Activated T-cell treated with anti-CD3 and anti-CD28 coated beads for 48 hours (primary cell): ENCODE measurements at places on chromosomes 2 and 18.

DNA sequence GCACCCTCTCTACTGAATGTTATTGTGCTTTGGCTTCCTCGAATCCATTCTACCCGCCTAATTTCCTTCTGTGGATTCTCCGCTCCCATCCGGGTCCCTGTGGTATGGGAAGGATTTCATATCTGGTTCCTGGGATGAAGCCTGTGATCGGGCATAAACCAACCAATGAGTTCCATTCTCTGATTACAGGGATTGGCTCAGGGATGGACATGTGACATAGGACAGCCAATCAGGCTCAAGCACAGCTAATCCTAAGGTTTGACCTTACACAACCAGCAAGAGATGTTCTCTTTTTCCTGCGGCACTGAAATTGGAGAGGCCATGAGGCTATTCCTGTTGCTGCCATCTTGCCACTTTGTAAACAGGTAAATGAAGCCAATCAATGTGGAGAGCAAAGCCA is 168.1 kb upstream of the SMAD2 start:
- no peak for DNase-seq

DNA sequence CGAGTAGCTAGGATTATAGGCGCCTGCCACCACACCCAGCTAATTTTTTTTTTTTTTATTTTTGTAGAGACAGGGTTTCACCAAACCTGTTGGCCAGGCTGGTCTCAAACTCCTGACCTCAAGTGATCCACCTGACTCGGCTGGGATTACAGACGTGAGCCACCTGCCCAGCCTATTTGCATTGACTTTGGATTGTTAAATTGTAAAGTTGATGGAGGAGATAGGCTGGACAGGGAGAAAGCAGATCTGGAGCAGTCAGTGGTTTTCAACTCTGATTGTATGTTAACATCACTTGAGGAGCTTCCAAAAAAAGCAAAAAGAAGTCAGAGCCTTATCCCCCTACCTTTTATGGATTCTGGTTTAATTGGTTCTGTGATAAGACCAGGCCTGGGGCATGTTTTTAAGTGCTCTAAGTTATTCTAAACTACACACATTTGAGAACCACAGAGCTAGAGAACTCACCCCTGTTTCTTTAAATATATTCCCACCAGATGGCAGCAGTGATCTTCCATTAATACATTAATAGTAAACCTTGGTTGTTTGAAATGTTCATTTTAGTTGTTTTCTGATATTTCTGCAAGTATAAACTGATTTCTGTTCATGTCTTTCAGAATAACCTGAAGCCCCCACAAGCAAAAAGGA is 7.5 kb downstream of the C2orf49 start:
- no peak for DNase-seq

- DNase-seq = no peak
These were observed 462.7 kb upstream of the CDH20 start for GRCh38 chr18:60870261-60871153.

DNA sequence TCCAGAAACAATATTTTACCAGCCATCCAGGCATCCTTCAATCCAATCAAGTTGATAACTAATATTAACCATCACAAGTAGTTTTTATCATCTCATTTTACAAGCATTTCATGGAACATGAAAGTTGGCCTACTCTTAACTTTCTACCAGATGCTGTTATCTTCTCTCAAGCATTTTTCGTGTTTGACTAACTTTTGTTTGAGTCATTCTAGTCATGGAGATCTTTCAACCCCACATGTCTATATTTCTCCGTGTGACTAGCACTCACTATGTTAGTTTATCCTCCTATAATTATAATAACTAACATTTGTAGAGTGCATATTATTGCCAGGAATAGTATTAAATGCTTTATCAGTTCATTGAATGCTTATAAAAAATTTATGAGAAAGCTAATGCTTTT is 307.0 kb upstream of the CWC22 start:
- no peak for DNase-seq

DNA sequence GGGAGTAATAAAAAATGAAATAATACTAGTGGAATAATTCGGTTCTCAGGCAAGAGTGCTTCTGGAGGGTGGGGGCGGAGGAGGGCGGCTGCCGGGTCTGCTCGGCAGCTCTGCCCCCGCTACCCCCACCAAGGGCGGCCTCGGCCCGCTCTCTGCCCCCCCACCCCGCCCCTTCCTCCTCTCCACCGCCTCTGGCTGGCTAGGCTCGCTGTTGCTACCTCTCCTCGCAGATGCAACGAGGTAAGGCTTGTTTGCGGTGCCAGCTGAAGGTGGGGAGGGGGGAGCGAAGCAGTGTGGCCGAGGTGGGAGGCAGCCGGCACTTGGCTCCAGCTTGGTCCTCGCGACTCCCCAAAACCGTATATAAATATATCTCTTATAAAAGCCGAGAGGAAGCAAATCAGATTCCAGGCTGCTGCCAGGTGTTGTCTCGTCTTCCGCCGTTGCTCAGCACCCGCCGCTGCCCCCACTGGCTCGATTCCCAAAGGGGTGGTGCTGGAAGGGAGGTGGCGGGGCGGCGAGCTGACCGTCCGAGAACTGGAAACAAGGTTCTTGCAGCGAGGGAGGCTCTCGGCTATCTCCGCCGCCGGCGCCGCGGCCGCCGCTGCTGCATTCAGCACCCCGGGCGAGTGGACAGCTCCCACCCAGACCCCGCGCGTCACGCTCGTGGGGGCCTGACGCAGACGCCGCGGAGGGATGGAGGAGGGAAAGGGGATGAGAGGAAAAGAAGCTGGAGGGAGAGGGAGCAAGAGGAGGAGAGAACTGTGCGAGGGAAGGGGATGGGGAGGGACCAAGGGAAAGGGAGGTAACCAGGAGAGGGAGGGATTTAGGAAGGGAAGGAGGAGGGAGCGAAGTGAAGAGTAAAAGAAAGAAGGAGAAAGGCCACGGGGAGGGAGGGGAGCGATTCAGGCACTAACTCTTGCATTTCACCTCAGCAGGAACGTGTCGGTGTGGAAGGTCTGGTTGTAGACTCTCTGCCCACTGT is at the start of gene MARCHF4:
Gene MARCHF4, minus strand, starts transcription at position 763 of the 982 bp plus-strand sequence. CDS start 2,223 bp downstream, outside the sequence.
- DNase-seq = peak; percentile 62

DNA sequence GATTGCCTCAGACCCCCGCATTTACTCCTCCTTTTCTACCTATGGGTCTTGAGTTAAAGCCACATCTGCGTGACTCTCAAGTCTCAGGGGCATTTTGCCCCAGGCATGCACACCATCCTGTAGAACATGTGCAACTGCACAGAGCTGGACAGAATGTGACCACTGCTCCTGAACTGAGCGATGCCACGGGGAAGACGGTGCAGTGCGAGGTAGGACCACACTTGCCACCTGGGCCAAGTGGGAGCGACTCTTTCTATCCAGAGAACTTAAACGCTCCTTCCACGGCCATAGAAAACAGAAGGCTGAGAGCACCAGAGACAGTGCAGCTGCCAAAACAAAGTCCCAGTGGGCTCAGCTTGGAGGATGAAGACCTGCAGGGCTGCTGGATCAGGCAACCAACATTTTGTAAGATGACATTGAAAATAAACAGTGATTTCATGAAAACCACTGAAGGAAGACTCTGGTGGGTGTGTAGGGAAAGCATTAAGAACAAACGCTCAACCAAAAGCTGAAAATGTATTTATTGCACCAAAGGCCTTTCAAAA is 149.0 kb upstream of the HDAC4 start:
- no peak for DNase-seq

DNA sequence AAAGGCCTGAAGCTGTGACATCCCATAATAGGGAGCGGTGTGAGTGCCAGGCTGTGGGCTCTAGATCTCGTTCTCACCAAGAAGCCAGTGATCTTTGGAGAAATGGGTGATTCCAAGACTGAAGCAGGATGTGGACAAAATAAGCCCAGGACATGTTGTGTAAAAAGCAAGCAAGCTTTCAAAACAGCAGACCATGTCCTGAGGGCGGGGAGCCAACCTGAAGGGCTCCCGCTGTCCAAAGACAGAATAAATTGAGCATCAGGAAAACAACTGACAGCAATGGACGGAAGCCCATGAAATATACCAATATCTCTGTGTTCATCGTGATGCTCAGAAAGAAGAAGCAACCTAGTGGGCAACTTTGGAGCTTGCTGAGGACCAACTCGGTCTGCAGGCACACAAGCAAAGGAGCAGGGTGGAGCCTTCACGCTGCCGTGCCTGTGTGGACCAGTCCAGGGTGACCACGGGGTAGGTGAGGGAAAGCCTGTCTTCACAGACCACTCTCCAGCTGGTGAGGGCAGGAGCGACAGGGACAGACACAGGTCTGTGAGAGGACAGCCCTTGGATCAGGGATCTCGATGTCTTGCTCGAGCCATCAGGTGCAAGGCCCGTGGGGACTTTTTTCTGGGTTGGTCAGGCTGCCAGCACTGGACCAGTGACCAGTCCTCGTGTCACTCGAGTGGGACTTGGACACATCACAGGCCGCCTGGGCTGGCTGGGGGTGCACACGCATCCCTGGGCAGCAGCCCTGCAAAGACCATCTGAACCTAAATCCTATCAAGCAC is 21.5 kb downstream of the MTERF4 start:
- DNase-seq = no peak

DNA sequence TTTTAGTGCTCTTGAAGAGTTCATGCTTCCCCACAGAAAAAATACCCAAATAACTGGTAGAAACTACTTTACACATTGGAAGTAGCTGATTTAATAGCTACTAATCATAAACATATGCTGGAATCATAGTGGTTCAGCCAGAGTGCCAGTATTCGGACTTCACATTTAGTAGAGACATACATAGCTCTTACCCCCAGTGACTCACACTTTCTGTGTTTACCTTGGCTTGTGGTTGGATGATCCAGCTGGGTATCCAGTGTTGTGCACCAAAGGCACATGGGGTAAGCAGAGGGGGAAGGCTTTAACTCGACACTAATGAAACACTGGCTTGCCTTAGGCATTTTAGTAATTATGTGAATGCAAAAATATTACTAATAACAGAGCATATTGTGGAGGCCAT is 18.1 kb downstream of the ARHGAP28 start:
- no peak for DNase-seq

- no peak for DNase-seq
These were observed 177.7 kb downstream of the PIEZO2 start for GRCh38 chr18:10971717-10972116.

DNA sequence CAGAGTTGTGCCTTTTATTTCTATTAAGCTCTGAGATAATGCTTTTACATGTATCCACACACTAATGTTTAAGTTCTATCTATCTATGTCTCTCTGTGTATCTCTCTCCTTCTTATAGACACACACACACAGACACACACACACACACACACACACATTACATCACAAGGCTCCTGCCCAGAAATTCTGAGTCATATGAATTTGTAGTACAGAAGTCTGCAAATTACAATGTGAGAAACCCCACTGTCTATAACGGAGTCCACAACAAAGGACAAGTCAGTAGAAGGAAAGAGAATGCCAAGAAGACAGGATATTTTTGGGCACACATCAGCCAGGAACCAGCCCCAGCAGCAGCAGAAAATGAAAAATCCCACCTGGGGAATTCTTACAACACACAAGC is 142.4 kb downstream of the EN1 start:
- DNase-seq = no peak

- no peak for DNase-seq
These were observed 113.0 kb downstream of the CRIM1 start for GRCh38 chr2:36468463-36469105.

GRCh38 chr2:2263196-2263829 is 67.8 kb downstream of the MYT1L start:
- DNase-seq = no peak

DNA sequence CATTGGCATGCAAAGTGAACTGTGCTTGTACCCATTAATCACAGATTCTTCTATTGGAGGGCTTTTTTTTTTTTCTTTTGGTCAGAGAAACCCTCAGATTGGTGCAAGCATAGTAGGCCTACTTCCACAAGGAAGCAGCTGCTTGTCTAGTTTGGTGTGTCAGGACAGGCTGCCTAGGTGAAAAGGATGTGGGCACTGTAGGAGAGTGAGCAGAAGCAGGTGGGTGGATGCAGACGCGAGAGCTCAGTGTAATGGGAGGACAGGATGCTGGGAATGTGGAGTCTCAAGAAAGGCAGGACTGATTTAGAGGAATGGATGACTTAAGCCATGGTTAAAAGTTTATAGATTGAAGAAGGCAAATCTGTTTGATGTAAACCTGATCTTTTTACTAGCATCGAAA is 3.1 kb downstream of the ELP2 start:
- DNase-seq = no peak

GRCh38 chr2:37670378-37671008 is 949 bp downstream of the CDC42EP3 start:
- no peak for DNase-seq

- no peak for DNase-seq
These were observed 82.6 kb downstream of the POU3F3 start for GRCh38 chr2:104936527-104936926.

- no peak for DNase-seq
These were observed 236.1 kb downstream of the VAPA start for GRCh38 chr18:10149768-10150556.

DNA sequence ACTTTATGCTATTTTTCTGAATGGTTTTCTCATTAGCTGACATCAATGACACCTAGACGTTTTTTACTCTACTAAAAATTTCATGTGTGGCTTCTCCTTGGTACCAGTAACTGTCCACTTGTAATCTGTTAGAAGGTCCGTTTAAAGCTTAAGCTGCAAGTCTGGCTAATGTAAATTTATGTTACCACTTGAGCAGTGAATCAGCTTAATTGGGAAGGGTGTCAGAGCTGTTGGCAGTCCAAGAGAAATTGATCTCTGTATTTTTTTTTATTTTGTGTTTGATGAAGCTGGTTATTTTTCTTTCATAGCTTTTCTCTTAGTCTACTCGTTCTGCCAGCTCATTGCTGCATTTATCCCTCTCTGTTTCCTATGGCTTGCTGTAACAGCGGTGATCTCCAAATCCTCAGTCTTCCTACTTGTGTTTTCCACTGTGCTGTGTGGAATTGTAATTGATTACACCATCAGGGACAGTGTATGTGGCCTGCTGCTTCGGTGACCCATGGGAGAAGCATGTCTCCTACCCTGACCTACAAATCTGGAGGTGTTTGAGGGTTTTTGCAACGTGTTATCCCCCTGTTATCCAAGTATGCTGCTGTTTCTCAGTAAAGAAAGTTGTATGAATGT is 724.2 kb upstream of the REG3G start:
- no peak for DNase-seq

DNA sequence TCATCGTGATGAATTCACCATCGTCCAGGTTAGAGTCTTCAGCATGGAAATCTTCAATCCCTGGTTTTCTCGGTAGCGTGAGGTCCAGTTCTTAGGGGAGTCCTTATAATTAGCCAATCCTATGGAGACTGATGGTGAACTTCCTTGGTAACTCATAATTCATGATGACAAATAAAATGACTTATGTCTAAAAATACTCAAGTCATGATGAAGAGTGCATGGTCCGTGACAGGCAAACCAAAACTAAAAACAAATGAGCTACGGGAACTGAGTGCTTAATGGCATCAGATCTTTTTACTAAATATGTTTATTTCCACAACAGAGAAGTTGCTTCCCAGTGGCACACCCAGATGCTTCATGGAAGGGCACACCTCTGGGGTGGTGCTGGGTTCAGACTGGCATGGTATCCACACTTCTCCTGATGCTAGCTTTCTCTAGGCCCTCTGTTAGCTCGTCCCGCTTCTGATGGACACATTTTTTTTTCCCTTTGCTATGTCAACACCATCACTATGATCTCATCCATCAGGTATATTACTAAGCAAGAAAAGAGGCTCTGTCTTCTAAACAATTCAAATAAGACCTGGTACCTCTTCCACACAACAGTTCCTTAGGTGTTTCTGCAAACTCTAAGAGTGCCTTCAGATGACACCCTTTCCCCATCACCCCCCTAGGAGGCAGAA is 92.8 kb upstream of the NEDD4L start:
- DNase-seq = no peak
